ENCODE measurements at places on chromosomes 12 and 14. TPM values are rescaled to one million over a fixed set of nuclear protein-coding genes. Genes with fewer than 3 reads are reported as not detected.

OSGEP gene
- total RNA-seq = 115 TPM

B4GALNT3 gene
- 14.1 TPM for total RNA-seq

TBX5 gene
- not detected for total RNA-seq

NKX2-8 gene
- total RNA-seq = not detected

PZP gene
- 0.30 TPM for total RNA-seq

E2F7 gene
- 0.39 TPM for total RNA-seq

CLEC9A gene
- not detected for total RNA-seq

PPHLN1 gene
- 38.6 TPM for total RNA-seq

GOLT1B gene
- 28.8 TPM for total RNA-seq

ANKRD52 gene
- total RNA-seq = 14.6 TPM

TEX52 gene
- not detected for total RNA-seq

GNB3 gene
- 3.1 TPM for total RNA-seq

TCL1A gene
- total RNA-seq = not detected

DNA sequence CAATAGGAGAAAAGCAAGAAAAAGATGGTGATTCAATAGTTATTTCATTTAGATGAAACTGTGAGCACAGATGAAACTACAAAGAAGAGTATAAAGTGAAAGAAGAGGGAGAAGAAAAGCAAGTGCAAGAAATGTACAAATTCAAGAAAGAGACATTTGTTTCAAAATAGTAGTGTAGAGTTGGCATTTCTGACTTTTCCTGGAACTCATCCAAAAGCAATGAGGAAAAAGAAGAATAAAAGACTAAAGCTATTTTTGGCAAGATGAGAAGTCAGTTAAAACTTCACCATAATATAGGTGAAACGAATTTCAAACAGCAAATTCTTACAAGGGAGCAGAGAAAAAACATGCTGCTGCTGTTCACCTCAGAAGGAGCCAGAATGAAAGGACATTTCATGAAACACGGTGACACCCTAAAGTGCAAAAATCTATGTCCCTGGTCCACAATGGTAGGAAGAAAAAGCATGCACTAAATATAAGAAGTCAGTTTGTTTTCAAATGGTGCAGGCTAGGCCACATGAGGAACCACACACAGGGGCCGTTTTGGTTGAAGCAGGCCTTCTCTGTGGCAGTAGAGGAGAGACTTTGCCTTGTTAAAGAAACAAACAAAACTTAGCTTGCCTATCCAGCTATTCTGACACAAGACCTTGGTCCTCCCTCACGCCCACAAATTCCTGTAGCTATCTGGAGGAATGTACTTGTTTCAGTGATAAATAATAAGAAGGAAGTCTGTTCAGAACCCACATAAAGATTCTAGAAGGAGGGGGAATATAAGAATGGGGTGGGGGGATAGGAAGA lies 11.1 kb upstream of the CMAS start:
- H3K27ac ChIP-seq = peak overlapping the region; percentile 70
- no peaks in the 10 kb centered on the region for H3K36me3 ChIP-seq
- H3K4me3 ChIP-seq = no peak overlapping the region
- no peaks in the 10 kb centered on the region for H3K27me3 ChIP-seq

- no peak overlapping the region for H3K4me3 ChIP-seq
- peak; percentile 62 for DNase-seq
- H3K36me3 ChIP-seq = no peaks in the 10 kb centered on the region
- no peaks in the 10 kb centered on the region for H3K27me3 ChIP-seq
- H3K4me1 ChIP-seq = no peaks in the 10 kb centered on the region
These were observed 25.6 kb downstream of the KCNK13 start for GRCh38 chr14:90087433-90087832.

- no peak within 1 kb of the TSS for H3K27ac ChIP-seq
- no peaks in the 10 kb centered on the region for H3K36me3 ChIP-seq
- peaks cover 34% of the 10 kb centered on the region for H3K4me1 ChIP-seq
- H3K4me3 ChIP-seq = peak within 1 kb of the TSS; percentile 42
- DNase-seq = no peak
- H3K27me3 ChIP-seq = peaks cover 91% of the 10 kb centered on the region
These were observed at the start of gene CISTR for GRCh38 chr12:53751336-53752191. TSS of gene CISTR (minus strand) at chr12:53751979.

DNA sequence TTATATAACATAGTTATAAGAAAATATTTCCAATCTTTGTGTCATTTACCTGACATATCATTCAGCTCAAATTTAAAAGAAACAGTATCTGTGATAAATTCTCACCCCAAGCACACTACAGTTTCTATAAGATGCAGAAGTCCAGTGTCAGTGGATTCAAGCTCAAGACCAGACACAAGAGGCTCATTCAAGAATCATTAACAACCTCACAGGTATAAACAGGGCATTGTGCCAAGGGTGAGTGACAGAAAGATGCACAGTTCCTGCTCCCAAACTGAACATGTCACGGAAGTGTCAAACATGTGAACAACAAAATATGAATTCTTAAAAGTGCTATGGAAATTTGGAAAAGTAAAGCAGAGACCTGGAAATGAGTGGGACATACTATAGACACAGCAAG lies 12.8 kb downstream of the ATP2B1 start:
- no peaks in the 10 kb centered on the region for H3K36me3 ChIP-seq
- H3K4me3 ChIP-seq = no peak overlapping the region

DNA sequence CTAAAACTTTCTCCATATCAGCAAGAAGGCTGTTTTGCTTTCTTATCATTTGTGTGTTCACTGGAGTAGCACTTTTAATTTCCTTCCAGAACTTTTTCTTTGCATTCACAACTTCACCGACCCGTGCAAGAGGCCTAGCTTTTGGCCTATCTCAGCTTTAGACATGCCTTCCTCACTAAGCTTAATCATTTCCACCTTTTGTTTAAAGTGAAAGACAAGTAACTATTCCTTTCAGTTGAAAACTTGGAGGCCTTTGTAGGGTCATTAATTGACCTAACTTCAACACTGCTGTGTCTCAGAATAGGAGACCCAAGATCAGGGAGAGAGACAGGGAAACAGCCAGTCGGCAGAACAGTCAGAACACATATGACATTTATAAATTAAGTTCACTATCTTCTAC lies 39.3 kb downstream of the BBS10 start:
- H3K27ac ChIP-seq = no peak overlapping the region
- H3K4me3 ChIP-seq = no peak overlapping the region
- no peaks in the 10 kb centered on the region for H3K4me1 ChIP-seq
- no peaks in the 10 kb centered on the region for H3K27me3 ChIP-seq
- no peaks in the 10 kb centered on the region for H3K36me3 ChIP-seq
- no peak for DNase-seq

- H3K27ac ChIP-seq = no peak overlapping the region
- peaks cover 3% of the 10 kb centered on the region for H3K4me1 ChIP-seq
- H3K27me3 ChIP-seq = no peaks in the 10 kb centered on the region
- H3K36me3 ChIP-seq = no peaks in the 10 kb centered on the region
- no peak overlapping the region for H3K4me3 ChIP-seq
- no peak for DNase-seq
These were observed 469.8 kb downstream of the FOXG1 start for GRCh38 chr14:29236401-29236800.

- H3K4me1 ChIP-seq = peaks cover 25% of the 10 kb centered on the region
- H3K27ac ChIP-seq = peak overlapping the region; percentile 93
- peak overlapping the region; percentile 86 for H3K4me3 ChIP-seq
- H3K27me3 ChIP-seq = no peaks in the 10 kb centered on the region
These were observed 484 bp downstream of the RIC8B start for GRCh38 chr12:106774808-106775524.

- no peak overlapping the region for H3K27ac ChIP-seq
- no peak overlapping the region for H3K4me3 ChIP-seq
- no peak for DNase-seq
- no peaks in the 10 kb centered on the region for H3K27me3 ChIP-seq
These were observed 40.6 kb downstream of the HSD17B6 start for GRCh38 chr12:56803750-56804149.

DNA sequence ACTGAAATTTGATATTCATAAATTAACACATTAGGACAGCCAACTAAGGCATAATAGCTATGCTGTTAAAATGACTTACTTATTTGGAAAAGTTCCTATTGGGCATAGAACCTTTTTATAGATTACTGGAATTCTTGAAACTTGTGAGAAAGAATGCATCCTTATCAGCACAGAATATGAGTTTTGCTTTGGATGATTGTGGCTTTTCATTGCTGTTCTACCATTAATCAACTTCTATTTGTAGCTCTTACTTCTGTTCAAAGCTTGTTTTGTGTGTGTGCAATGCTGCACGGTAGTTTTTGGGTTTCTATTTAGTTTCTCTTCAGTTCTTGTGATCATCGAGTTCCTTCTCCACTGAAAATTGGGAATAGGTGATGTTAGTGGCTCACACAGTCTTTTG lies 152.4 kb upstream of the PELI2 start:
- DNase-seq = no peak
- no peaks in the 10 kb centered on the region for H3K4me1 ChIP-seq
- H3K4me3 ChIP-seq = no peak overlapping the region
- no peaks in the 10 kb centered on the region for H3K36me3 ChIP-seq
- no peak overlapping the region for H3K27ac ChIP-seq

DNA sequence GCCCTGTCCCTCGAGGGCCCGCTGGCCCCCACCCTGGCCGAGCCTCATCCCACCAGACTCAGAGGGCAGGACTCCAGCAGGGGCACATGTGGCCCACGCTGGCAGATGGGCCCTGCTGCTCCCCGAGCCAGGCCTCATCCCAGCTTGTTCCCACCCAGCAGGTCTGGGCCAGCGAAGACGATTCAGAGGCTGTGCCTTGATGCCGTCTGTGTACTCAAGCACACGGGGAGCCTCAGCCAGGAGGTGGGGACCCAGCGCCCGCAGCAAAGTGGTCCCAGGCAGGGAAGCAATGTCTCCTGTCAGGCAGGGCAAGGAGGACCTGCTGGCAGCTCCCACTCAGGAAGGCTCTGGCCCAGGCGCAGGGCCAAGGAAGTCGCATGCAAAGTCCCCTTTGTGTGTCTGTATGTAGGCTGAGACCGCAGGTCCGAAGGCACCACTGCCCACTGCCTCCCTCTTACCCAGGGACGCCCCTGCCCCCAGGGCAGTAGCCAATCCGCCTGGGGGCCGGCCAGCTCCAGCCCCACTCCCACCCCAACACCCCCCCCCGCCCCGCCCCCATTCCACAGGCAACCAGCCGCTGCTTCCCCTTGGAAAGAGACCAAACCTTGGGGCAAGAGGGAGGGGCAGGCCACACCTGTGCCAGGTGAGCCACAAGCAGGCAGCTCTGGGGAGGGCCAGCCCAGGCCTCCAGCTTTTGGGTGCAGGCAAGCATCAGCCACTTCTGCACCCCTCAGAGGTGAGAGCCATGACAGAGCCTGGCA lies 9.4 kb downstream of the DEGS2 start:
- no peak overlapping the region for H3K27ac ChIP-seq
- no peak for DNase-seq
- no peaks in the 10 kb centered on the region for H3K36me3 ChIP-seq
- no peaks in the 10 kb centered on the region for H3K4me1 ChIP-seq
- H3K27me3 ChIP-seq = no peaks in the 10 kb centered on the region

DNA sequence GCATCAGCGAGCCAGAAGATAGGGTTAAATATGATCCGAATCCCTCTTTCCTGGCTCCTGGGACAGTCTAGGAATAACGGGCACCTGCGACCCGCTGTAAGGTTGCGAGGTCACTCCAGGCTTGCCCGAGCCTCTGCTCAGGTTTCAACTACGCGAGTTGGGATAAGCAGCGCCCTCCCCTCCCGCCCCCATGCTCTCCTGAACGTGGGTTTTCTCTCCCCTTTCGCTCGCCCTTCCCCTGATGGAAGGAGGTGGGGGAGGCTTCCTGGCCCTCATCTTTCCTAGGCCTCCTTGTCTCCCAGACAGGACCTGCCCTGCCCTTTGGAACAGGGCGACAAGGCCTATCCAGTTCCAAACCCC lies 753 bp upstream of the ATP5MC2 start:
- H3K27me3 ChIP-seq = no peaks in the 10 kb centered on the region
- peak overlapping the region; percentile 97 for H3K27ac ChIP-seq
- peak overlapping the region; percentile 88 for H3K4me3 ChIP-seq
- H3K36me3 ChIP-seq = peaks cover 19% of the 10 kb centered on the region
- peaks cover 20% of the 10 kb centered on the region for H3K4me1 ChIP-seq
- DNase-seq = no peak

GRCh38 chr12:11801643-11802042 lies 152.2 kb downstream of the ETV6 start:
- H3K4me3 ChIP-seq = no peak overlapping the region
- no peaks in the 10 kb centered on the region for H3K36me3 ChIP-seq
- no peak overlapping the region for H3K27ac ChIP-seq

GRCh38 chr12:54666008-54666407 lies 17.8 kb upstream of the DCD start:
- no peaks in the 10 kb centered on the region for H3K27me3 ChIP-seq
- no peaks in the 10 kb centered on the region for H3K4me1 ChIP-seq
- no peak for DNase-seq
- H3K4me3 ChIP-seq = no peak overlapping the region

- no peak for DNase-seq
- H3K4me1 ChIP-seq = no peaks in the 10 kb centered on the region
- H3K4me3 ChIP-seq = no peak overlapping the region
These were observed 166.7 kb downstream of the RAD51B start for GRCh38 chr14:67986131-67986841.

GRCh38 chr14:47524524-47524923 lies 150.9 kb downstream of the MDGA2 start:
- H3K27me3 ChIP-seq = no peaks in the 10 kb centered on the region
- H3K27ac ChIP-seq = no peak overlapping the region
- no peak overlapping the region for H3K4me3 ChIP-seq
- DNase-seq = no peak
- H3K36me3 ChIP-seq = no peaks in the 10 kb centered on the region
- no peaks in the 10 kb centered on the region for H3K4me1 ChIP-seq

GRCh38 chr12:124428136-124428791 lies 133.4 kb downstream of the RFLNA start:
- no peak overlapping the region for H3K4me3 ChIP-seq
- no peaks in the 10 kb centered on the region for H3K27me3 ChIP-seq
- H3K4me1 ChIP-seq = peaks cover 3% of the 10 kb centered on the region
- DNase-seq = no peak
- peak overlapping the region; percentile 69 for H3K27ac ChIP-seq

DNA sequence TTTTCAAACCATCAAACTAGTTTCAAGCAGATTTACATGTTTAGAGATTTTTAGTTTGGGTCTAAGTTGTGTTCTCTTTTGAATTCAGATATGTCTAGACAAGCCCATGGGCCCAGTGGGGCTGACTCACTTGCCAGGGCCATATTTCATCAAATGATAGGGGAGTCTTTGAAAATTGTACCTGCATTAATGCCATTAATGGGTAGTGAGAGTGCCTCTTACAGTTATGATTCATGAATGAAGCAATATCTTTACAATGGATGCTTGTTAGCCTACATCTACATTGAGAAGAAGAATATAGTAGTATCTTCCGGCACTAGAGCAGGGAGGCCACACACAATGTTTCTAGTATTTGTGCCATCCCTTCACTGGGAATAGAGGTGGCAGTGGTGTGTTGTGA lies 174.2 kb upstream of the E2F7 start:
- H3K4me1 ChIP-seq = no peaks in the 10 kb centered on the region
- no peak for DNase-seq
- no peaks in the 10 kb centered on the region for H3K36me3 ChIP-seq
